ENCODE measurements at places on chromosomes 4 and X.

DNA sequence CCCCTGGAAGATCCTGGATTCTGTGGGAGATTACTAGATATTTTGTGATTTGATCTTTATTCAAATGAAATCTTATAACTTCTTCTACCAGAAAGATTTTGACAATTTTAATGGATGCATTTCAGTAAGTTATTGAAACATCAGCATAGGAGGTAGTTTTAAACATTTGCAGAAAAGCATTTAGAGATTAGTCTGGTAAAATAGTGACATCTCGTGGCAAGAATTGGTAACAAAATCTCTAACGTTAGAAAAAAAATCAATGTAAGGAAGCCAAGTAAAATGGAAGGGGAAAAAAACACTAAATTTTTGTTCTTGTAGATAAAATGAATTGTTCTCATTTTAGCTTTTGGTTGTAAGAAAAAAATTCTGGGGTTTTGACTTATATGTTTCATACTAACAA is 73.3 kb downstream of the TASL start:
- peak; percentile 55 for DNase-seq

GRCh38 chr4:53916431-53916889 is 147.9 kb downstream of the CHIC2 start:
- no peak for DNase-seq

DNA sequence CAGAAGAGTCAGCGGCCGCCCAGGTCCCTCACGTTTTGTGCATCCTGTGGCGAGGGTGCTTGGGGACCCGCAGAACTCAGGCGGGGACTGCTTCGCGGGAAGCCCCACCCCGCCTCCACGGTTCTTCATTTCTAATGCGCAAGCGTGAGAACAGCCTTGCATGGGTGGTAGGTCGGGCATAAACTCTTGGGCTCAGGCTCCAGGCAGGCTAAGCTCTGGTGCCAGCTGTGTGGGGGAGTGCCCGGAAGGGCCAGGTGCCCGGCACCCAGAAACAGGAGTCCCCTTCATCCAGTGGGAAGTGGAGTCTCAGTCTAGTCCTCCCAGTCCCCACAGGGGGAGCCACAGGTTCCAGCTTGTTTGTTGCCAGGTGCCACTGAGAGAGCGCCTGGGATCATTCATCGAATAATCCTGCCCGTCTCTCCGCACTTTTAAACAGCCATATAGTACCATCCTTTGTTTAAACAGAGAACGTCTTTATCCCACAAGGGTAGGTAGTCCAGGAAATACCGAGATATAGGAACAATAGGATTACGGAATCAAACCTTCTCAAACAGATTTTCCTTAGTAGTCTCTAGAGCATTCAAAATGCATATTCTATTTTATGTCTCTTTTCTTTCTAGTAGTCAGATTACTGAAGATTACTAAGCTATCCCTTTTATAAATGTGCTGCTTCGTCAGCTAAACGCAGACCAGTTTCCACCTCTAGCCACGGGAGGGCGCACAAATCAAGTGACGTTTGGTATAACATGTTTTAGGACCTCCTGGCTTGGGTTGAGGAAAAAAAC is 12.7 kb upstream of the RBBP7 start:
- DNase-seq: peak; percentile 72

DNA sequence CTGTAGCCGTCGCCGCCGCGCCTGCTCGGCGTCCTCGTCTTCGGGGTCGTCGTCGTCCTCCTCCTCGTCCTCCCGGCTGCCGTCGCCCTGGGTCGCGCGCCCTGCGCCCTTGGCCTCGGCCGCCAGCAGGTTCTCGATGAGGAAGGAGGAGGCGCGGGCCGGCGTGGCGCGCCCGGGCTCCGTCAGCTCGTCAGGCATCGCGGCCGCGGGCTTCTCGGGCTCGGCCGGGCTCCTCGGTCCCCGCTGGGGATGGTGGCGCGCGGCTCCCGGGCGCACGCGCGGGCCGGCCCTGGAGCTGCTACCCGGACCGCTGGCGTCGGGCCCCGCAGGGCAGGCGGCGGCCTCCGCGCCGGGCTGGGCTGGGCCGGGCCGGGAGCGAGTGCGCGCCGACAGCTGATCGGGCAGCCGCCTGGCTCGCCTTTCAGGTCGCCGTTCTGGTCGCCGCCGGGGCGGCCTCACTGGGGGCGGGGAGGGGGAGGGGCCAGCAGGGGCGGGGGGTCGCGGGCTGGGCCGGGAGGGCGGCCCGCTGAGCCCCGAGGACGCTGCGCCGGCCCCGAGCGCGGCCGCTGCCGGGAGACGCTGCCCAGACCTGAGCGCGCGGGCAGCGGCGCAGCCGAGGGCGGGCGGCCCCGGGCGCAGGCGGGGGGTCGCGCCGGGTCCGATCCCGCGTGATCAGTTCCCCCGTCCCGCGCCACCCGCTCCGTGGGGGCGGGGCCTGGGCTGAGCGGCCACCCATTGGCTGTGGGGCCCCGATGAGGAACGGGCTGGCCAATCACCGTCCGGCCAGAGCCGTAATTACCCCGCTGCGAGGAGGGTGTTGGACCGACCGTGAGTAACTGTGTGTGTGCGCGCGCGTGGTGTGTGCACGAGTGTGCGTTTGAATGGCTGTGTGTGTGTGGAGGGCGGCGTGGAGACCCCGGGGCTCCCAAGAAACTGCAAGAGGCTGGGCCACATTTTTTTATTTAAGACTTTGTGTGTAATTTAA is at the start of gene HMX1:
Gene HMX1 (minus strand): TSS at position 423 of the 985 bp plus-strand sequence. CDS start 225 bp downstream, at position 198.
- no peak for DNase-seq

DNA sequence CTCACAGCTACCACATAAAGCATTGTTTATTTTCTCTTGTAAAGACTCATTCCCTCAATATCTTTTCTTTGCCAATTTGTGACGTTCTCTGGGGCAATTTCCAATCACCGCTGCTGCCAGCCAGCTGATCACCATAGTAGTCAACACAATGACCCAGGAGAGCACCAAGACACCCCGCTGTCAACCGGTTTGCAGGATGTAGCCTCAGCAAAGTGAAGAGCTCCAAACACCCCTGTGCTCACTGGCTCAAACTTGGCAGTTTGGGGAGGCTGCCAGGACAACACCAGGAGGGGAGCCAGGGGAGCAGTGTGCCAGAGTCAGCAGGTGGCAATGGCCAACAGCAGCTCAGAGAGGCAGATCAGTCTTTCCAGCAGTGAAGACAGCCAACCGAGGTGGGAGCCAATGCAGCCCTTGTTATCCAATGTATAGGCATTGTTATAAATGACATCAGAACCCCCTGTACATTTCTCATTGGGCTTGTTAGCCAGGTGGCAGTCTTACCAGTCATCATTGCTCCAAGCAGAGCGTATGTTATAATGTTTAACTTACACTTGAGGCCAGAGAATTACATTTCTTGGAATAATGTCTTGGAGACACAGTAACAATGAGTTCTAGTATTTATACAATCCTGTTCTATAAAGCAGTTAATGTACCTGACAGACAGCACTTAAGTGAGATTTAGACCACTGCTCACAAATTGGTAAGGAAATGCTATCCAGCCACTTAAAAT is 274.9 kb upstream of the GK2 start:
- DNase-seq: no peak

- DNase-seq: no peak
Observed at GRCh38 chr4:68630371-68630770, 40.1 kb downstream of the UGT2B15 start.

DNA sequence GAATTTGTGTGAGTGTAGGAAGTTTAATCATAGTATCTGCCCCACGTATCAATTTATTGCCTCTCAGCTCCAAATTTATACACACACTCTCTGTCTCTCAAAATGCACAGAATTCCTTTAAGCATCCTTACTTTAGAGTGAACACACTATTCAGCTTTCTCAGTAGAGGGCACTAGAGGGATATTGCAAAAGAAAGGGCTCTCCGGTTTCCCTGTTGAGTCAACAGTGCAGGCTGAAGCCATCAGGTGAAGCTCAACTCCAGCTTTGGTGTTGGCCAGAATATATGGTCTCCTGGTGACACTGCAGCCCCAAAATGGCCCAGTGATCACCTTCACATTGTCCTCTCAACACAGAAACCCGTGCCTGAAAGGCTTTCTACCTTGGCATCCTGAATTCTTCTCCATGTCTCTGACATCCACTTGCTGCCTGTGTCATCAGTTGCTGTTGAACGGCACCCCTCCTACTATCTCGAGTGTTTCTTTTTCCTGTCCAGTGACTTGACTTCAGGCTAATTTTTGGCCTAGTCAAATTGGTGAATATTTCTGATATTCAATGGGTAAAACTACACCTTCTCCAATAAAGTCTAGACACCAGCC is 670.5 kb downstream of the GABRG1 start:
- DNase-seq: peak; percentile 7

GRCh38 chrX:115047181-115047580 is 29.8 kb upstream of the IL13RA2 start:
- DNase-seq: no peak

- DNase-seq: no peak
Observed at GRCh38 chrX:36445566-36445965, 526.0 kb downstream of the CFAP47 start.

DNA sequence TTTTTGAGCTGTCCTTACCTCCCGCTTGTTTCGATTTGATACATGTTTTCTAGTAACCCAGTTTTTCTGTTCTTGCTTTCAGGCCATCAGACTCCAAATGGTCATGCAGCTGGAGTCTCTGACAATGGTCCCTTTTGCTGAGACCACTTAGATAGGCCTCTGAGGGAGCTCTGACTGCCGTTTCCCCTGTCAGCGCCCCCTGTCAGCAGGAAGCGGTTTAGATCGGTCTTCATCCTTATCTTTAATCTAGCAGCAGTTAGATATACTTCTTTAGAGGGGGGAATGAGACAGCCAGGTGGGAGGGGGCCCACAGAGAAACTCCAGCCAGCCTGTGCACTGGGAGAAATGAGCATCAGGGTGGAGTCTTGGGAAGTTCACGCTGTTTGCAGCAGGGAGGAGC is 457.9 kb downstream of the GPAT3 start:
- DNase-seq: no peak

GRCh38 chr4:186687265-186687664 is 36.4 kb downstream of the FAT1 start:
- DNase-seq: peak; percentile 0

DNA sequence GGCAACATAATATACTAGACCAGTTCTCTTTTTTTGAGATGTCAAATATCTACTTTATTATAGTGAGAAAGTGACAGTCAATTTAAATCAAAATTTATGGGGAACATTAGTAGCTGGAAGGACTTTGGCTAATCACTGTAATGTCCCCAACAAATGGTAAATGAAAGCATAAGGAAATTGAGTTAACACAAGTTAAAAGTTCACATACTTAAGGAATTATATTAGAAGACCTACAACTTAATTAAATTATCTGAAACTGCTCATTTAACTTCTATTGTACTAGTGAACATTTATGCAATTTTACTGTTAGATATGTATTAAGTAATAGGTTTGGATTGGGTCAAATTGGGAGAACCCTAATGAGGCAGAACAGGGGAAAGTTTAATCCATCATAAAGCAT is 160.3 kb upstream of the TENM3 start:
- no peak for DNase-seq

- peak; percentile 47 for DNase-seq
Observed at GRCh38 chr4:173498023-173498422, 32.0 kb downstream of the HAND2 start.

DNA sequence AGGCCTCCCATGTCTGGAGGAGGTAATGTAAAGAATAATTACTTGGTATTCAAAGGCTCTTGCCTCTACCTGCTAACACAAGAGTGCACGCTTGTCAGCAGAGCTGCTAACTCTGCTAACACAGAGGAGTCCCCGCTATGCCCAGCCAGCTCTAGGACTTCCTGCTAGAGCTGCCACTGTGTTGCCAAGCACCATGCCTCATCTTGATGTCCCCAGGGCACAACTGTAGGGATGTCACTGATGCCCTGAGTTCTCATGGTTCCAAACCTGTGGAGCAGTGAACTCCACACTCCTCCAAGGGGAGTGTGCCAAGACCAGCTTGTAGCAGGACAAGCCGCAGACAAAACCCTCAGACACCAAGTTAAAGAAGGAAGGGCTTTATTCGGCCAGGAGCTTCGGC is 55.3 kb upstream of the CLDN24 start:
- DNase-seq: no peak

DNA sequence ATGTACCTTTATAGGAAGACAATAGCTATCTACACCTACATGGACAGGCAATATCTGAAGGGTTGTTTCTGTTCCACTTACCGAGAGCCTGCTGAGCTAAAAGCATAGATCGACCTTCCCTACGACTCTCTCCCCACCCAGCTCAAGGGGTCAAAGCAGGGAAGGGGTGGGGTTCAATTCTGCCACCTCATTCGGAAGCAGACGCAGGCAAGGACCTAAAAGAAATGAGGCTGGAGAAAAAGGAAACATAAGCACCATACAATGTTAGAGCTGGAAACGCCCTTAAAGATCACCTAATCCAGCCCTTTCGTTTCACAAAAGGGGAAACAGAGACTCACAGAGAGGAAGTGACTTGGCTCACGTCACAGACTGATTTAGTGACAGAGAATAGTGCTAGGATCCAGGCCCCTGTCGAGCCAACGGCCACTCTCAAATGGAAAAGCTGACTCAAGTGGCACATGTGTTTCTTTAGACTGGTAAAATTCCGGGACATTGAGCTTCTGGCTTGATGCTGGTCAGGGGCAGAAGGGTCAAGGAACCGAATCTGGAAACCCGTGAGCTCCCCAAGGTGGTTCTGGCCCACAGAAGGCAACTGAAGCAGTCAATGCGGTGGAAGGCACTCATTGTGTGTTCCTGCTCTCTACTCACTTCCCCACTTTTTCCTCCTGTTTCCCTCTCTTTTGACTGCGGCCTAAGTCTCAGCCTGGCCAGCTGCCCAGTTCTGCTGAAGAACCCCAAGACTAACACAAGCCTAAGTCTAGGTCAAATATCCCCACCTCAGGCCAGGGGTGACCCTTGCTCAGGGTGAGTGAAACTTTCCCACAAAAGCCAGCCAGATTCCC is 7.5 kb downstream of the SEPTIN6 start:
- DNase-seq: peak; percentile 94

GRCh38 chr4:61841714-61842113 is 641.6 kb downstream of the ADGRL3 start:
- DNase-seq: no peak

DNA sequence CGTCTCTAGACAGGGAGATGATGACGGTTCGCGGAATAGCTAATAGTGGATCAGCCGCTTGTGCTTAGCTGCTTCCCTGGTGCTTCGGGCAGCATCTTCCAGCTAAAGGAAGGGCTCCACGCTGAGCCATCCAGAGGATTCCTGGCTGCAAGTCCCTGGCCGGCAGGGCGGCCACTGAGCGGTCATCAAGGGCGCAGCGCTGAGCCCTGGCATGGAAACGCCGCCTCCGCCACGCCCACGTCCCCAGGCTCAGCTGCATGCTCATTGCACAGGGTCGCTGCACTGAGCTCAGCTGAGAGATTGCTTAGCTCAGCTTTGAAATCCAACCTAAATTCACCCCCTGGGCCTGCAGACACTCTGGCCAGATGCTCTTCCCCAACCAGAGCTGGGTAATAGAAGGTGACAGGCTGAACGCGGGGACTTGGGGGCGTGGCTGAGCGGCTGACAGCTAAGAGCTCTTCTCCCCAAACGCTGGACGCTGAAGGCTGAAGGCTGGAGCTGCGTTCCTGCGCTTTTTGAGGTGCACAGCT is 118.2 kb upstream of the KIT start:
- peak; percentile 81 for DNase-seq

DNA sequence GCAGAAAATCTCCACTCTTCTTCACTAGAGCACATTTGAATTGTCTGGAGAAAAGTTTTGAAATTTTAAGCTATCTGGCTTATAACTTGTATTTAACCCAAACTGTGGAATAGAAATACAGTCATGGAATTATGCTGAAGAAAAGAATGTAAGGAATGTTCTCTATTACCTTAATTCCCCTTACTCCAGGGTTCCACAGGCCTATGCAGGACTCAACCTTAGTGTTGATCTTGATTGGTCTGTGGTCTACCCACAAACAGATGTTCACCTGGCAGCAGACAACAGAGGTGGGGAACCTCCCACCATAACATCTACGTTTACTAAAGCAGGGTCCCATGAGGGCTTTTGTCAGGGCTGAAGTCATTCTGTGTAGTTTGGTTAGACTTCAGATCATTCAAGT is 189.3 kb upstream of the GPRIN3 start:
- DNase-seq: no peak
